ENCODE measurements at places on chromosomes 11 and 22. TPM values are rescaled to one million over a fixed set of nuclear protein-coding genes. Genes with fewer than 3 reads are reported as not detected.

GRCh38 chr11:48054994-48055291 is 74.6 kb downstream of the PTPRJ start:
- no peak for DNase-seq

DNA sequence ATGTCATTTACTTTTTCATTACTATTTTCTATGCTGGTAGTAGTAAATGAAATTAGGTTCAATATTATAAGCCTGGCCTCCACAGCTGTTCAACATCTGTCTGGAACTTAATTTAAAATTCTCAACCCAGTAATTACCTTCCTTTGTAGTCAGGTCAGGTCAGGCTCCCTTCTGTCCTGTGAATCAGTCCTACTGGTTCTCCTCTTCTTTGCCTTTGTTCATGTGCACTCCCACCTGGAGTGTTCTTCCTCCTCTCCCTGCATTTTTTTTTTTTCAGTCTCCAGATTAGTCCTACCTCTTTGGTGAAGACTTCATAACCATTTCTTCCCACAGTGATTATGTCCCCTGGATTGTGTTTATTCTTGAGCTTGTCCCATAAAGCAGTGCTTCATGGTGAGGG is 67.9 kb downstream of the DKK3 start:
- DNase-seq = no peak

OR2D2 gene
- not detected for total RNA-seq

GRCh38 chr22:25795478-25795877 is 53.5 kb downstream of the MYO18B start:
- no peak for DNase-seq

JHY gene
- 4.1 TPM for total RNA-seq

GRCh38 chr11:115817844-115818468 is 313.7 kb upstream of the CADM1 start:
- no peak for DNase-seq

Data from posterior vena cava (tissue), 2 donors.